Myometrial cell (primary cell): ENCODE measurements at places on chromosomes 3 and 15. TPM values are rescaled to one million over a fixed set of nuclear protein-coding genes. Genes with fewer than 3 reads are reported as not detected.

HERC2 gene
- total RNA-seq: 18.7 and 23.4 TPM in 2 replicates

GMNC gene
- not detected in 2 replicates for total RNA-seq

TEX264 gene
- 55.3 and 64.9 TPM in 2 replicates for total RNA-seq

FBXW12 gene
- total RNA-seq: not detected in 2 replicates

CCRL2 gene
- 5.0 and 6.6 TPM in 2 replicates for total RNA-seq

FSTL1 gene
- 500 and 637 TPM in 2 replicates for total RNA-seq

SCN11A gene
- not detected in 2 replicates for total RNA-seq

UPK1B gene
- total RNA-seq: 0.53 TPM in 1 of 2 replicates, not detected in the other

GOLGA8O gene
- total RNA-seq: 0.18 TPM in 1 of 2 replicates, not detected in the other

PLA2G4D gene
- not detected in 2 replicates for total RNA-seq

LINS1 gene
- 3.7 and 8.9 TPM in 2 replicates for total RNA-seq

DUOX1 gene
- not detected in 2 replicates for total RNA-seq

C15orf61 gene
- 4.6 and 4.8 TPM in 2 replicates for total RNA-seq

SMCO1 gene
- not detected in 2 replicates for total RNA-seq

SH2D7 gene
- total RNA-seq: not detected in 2 replicates

RARB gene
- total RNA-seq: 34.4 and 37.2 TPM in 2 replicates

CAPN7 gene
- total RNA-seq: 18.3 and 20.8 TPM in 2 replicates

IL12A gene
- total RNA-seq: 1.2 and 1.7 TPM in 2 replicates

HTR3E gene
- not detected in 2 replicates for total RNA-seq

PAQR5 gene
- total RNA-seq: 2.6 and 3.5 TPM in 2 replicates

ACY1 gene
- 49.8 and 68.0 TPM in 2 replicates for total RNA-seq

MYRIP gene
- total RNA-seq: not detected in 2 replicates

SEMA5B gene
- under 0.01 TPM in 1 of 2 replicates, not detected in the other for total RNA-seq

CAMP gene
- not detected in 2 replicates for total RNA-seq

ZIC4 gene
- total RNA-seq: not detected in 2 replicates

CKMT1A gene
- total RNA-seq: not detected in 2 replicates

VIPR1 gene
- not detected in 2 replicates for total RNA-seq

FGF7 gene
- 69.2 and 92.2 TPM in 2 replicates for total RNA-seq

CLDN18 gene
- not detected in 2 replicates for total RNA-seq

ADAMTS17 gene
- total RNA-seq: 1.1 TPM in 1 of 2 replicates, not detected in the other

ZIC1 gene
- not detected in 2 replicates for total RNA-seq

BFSP2 gene
- not detected in 2 replicates for total RNA-seq

SKOR1 gene
- under 0.01 TPM in 1 of 2 replicates, not detected in the other for total RNA-seq

GPR27 gene
- total RNA-seq: not detected in 2 replicates

IL5RA gene
- total RNA-seq: not detected in 2 replicates

C15orf62 gene
- total RNA-seq: under 0.01 and 0.18 TPM in 2 replicates

GABPB1 gene
- 28.8 and 33.5 TPM in 2 replicates for total RNA-seq

C3orf52 gene
- 2.1 and 2.9 TPM in 2 replicates for total RNA-seq

TIMP4 gene
- 12.9 and 21.3 TPM in 2 replicates for total RNA-seq

FOXL2 gene
- total RNA-seq: 25.9 and 28.3 TPM in 2 replicates

ZNF385D gene
- 0.35 and 6.6 TPM in 2 replicates for total RNA-seq

FEZF2 gene
- not detected in 2 replicates for total RNA-seq

ABHD10 gene
- total RNA-seq: 37.2 and 51.0 TPM in 2 replicates

LRTM1 gene
- not detected in 2 replicates for total RNA-seq

SCG5 gene
- 10.7 and 15.4 TPM in 2 replicates for total RNA-seq

GOLGA8Q gene
- not detected in 2 replicates for total RNA-seq

ZNF502 gene
- 0.86 and 2.1 TPM in 2 replicates for total RNA-seq

MYLK gene
- total RNA-seq: 180 and 215 TPM in 2 replicates

GOLGA6L10 gene
- 0.29 and 1.8 TPM in 2 replicates for total RNA-seq

ARGFX gene
- total RNA-seq: not detected in 2 replicates

LRRC31 gene
- not detected in 2 replicates for total RNA-seq

PRICKLE2 gene
- 7.5 and 8.9 TPM in 2 replicates for total RNA-seq
